ENCODE measurements at places on chromosomes 2 and 18.

GRCh38 chr18:79935098-79935480, 16.4 kb downstream of the SLC66A2 start:
- DNase-seq, result no peak

- no peak for DNase-seq
Measured at GRCh38 chr2:68879296-68879695, 8.1 kb upstream of the BMP10 start.

- DNase-seq, result no peak
Measured at GRCh38 chr18:43744960-43745745, 467.9 kb upstream of the SYT4 start.

DNA sequence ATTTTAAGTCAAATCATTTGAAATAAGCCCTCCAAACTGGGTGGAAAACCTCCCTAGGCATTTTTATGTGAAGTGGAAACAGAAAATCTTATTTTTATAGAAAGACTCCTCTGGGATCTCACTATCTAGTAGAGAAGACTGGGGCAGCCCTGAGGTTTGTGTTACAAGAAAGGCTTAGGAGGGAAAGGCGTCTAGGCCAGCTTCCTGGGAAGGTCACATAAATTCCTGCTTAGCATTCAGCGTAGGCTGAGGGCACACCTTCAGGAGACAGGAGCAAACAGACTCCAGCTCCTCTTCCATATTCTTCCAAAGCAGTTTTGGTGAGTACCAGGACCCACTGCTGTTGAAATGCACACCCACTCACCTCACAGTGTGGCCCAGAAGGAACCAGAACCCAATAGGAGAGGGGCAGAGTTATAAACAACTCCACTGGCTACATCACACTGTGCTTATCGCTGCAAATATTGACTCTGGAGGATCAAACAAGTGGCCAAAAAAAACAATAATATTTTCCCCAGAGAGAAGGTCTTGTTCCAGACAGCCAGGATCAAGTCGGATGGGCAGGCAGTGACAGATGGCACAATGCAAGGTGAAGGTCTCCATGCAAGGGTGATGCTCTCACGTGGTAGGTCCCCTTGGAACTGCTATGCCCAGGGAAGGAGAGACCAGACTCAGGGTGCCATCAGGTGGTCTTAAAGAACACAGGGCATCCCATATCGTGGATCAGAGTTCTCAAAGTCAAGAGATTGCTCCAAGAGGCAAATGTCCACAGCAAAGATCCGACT, 17.7 kb upstream of the IGFBP2 start:
- no peak for DNase-seq

DNA sequence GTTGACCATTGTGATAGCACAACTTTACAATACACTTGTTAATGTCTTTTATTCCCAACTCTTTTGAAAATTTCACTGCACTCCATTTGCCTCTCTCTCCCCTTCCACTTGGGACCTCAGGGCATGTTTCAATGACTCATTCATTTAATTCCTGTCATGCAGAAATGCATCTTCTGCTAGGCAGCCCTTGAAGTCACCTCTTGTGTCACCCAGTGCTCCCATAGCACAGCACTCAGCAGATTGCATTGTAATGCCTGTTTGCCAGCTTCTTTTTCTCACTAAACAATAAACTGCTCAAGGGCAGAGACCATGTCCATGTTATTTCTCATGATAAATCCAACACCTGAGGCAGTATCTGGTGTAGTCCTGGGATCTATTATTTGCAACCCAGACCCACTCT, 85.9 kb upstream of the ACSL3 start:
- DNase-seq, result no peak

- no peak for DNase-seq
Measured at GRCh38 chr18:57433934-57434535, 1.1 kb upstream of the ONECUT2 start.

- no peak for DNase-seq
Measured at GRCh38 chr2:9984217-9984739, 32.8 kb downstream of the GRHL1 start.

- no peak for DNase-seq
Measured at GRCh38 chr2:216274194-216274840, 98.0 kb downstream of the MARCHF4 start.

GRCh38 chr2:217667512-217667911, 335.3 kb downstream of the TNS1 start:
- no peak for DNase-seq

DNA sequence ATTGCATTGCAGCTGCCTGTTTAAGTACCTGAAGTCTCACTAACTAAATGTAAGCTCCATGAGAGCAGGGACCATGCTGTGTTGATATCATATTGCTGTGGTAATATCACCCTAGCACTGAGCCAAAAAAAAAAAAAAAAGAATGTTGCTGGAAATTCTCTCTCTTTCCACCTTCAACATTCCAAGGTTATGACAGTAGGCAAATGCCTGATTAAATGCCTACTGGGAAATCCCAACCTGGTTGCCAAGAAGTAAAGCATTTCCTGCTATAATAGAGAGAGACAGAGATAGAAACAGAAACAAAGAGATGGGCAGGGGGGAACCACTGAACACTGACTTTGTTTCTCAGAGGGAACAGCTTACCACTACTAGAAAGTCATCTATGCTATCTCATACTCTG, 1604.2 kb downstream of the LRP1B start:
- DNase-seq, result no peak

DNA sequence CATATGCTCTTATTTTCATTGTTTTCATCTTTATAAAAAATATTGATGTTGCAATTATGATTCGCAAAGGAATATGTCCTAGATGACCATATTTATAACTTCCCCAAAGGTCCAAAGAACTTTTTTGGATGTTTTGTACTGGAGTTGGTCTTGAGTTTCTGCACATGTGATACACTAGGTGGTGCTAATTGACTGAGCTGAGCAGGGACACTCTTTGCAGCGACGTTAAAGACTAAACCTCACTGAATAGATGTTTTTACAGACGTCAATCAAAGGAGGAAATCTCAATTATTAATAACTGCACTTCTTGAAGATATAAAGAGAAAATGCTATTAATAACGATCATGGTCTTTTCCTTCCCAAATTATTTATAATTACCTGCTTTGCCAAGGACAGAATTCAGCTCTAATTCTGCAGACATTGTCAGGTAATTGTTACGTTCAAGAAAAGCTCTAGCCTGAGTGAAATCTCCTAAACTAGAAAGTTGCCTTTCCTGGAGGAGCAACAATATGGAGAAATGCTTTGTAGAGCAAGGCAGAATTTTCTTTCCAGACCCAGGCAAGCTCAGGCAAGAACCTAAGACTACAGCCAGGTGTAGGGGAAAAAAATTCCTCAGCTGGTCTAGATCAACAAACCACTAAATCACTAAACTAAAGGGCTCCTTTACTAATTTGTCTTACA, 119.3 kb upstream of the RBBP8 start:
- no peak for DNase-seq

DNA sequence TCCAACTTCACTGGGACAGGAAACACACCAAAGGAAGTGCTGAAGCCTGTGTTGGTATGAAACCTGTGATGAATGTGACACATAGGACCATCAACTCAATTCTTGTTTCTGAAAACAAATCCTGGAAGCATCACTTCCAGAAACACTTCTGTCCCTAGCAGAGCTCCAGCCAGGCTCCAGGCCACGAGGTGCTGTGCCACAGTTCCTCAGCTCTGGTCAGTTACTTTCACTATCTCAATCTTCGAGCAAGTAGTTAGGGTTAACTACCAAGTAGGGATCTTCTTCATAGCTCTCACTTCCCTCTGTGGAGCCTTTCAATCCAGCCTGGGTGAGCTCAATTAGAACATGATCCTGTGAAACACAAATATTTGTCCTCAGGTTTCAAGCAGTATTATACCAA, 3.6 kb upstream of the LCT start:
- no peak for DNase-seq

GRCh38 chr2:227366769-227367426, 12.2 kb downstream of the TM4SF20 start:
- DNase-seq, result no peak

Data from activated CD4-positive, alpha-beta T cell treated with anti-CD3 and anti-CD28 coated beads for 24 hours (primary cell).